A549 (cell line): ENCODE measurements at places on chromosomes 16 and 17.

DNA sequence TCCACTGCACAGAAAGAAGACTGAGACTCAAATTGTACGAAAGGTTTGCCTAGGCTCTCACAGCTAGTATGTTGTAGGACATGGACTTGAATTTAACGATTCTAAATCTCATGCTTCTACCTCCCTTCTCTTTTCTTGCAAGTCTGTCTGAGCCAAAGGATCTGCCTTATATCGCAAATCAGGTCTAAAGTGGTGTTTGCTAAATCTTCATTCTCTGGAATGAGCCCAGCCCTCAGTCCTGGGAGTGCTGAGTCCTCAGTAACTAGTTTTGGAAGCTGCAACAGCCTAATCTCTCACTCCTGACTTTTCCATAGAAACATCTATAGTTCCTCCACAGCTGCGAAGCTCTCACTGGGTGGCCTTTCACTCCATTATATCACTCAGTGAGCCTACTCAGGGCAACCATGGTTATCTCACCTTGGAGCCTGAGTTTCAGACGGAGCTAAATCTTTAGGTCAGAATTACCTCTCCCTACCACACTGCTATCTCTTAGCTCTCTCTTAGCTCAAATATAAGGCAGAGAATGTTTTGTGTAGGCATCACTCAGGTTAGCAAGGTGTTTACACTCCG lies 575.5 kb upstream of the C16orf82 start:
- DNase-seq: no peak

DNA sequence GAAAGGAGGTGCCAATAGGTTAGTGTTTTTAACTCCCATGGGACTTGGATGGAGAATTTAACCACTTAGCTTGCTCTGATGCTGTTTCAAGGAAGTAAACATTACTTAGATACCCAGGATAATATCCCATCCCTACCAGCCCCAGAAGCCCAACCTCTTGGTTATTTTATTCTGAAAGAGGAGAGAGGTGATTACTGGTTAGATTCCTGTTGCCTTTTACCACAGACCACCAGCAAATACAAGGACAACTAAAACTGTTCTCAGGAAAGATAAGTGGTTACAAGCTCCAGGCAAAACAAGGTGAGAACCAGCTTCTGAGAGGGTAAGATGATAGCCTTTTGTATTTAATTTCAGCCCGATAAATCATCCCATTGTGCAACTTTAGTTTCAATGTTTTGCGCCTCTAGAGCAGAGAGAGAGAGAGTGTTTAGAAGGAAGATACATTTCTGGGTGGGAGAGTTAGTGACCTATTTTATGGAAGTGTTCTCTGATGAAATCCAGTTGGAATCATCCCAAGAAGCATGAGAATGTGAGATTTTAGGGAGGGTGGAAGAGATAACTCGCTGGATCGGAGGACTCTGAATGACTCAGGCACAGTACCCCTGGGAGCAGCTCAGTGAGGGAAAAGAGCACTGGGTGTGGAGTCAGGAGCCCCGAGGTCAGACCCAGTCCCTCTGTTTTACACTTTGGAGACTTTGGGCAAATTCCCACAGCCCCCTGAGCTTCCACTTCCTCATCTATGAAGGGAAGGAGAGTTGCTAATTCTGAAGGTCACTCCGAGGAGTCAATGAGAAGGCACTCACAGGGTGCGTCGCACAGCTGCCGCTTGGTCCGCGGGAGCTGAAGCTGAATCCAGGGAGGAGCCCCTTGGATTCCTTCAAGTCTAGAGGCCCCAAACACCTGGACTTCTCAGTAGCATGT lies 12.1 kb downstream of the GLP2R start:
- DNase-seq: peak; percentile 90

GRCh38 chr16:24328835-24329452 lies 72.8 kb downstream of the CACNG3 start:
- DNase-seq: no peak

- DNase-seq: no peak
Observed at GRCh38 chr17:46841561-46842379, 9.6 kb upstream of the WNT9B start.

GRCh38 chr17:2867441-2868424 lies 71.5 kb downstream of the RAP1GAP2 start:
- DNase-seq: peak; percentile 79

- peak; percentile 97 for DNase-seq
Observed at GRCh38 chr16:19086322-19087199, 19.1 kb downstream of the COQ7 start.

- DNase-seq: peak; percentile 96
Observed at GRCh38 chr17:75238684-75239191, 22.7 kb downstream of the GGA3 start.

GRCh38 chr17:1786708-1787107 lies 24.8 kb downstream of the SERPINF1 start:
- DNase-seq: no peak
